Fibroblast of lung (primary cell): ENCODE measurements at places on chromosomes 2 and 18.
A peak's percentile ranks its signal among the peaks of the same experiment; 100 is the strongest.

GRCh38 chr2:147628971-147629421, 215.8 kb upstream of the ACVR2A start:
- DNase-seq, result no peak

GRCh38 chr2:53234548-53234903, 533.1 kb upstream of the CHAC2 start:
- DNase-seq, result peak; percentile 6

DNA sequence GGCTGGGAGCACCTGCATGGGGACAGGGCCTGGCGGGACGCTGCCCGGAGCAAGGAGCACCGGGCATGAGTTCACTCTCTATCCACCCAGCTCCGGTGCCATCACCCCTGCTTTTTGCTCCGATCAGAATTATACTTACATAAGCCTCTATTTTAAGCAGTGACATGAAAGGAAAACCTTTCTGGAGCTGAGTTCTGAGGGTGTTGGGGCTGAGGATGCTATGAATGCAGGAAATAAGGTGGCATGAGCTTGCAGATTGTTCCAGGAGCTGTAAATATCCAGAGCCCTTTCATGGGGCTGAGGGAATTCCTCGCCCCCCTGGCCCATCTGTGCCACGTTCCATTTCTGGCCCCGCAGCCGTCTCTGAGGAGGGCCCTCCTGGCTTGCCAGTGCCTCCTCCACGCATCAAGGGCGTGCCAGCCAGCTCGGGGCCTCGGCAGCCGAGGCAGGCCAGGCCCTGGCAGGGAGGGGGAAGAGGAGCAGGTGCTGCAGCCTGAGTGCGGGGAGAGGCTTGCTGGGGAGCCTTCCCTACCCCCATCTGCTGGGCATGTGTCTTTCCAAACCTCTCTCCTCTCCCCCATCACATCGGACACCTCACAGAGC, 91.7 kb upstream of the MCFD2 start:
- no peak for DNase-seq

- no peak for DNase-seq
Measured at GRCh38 chr18:7607540-7608173, 40.5 kb downstream of the PTPRM start.

GRCh38 chr18:64438178-64438577, 289.3 kb upstream of the LINC00305 start:
- DNase-seq, result no peak

DNA sequence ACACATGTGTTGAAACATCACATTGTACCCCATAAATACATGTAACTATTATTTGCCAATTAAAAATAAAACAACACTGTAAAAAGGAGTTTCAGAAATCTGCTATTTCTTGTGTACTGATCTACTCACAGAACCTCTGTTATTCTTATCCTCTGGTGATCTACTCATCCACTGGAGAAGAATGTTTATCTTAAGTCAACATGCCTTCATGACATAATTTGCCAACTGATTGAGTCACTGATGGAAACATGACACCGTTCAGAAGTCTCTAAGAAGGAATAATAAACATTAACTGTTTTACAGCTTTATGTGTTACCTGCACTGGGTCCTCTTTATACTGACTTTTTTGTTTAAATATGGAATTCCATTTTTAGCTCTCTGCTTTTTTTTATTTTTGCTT, 555.2 kb downstream of the DCDC2C start:
- peak; percentile 76 for DNase-seq

- no peak for DNase-seq
Measured at GRCh38 chr18:32321826-32322225, 132.0 kb downstream of the MEP1B start.
